ENCODE measurements at places on chromosomes 4 and X.

- DNase-seq: no peak
These were observed 3.4 kb downstream of the ENOPH1 start for GRCh38 chr4:82433791-82434190.

- no peak for DNase-seq
These were observed 286.0 kb upstream of the RASGEF1B start for GRCh38 chr4:81757691-81758090.

DNA sequence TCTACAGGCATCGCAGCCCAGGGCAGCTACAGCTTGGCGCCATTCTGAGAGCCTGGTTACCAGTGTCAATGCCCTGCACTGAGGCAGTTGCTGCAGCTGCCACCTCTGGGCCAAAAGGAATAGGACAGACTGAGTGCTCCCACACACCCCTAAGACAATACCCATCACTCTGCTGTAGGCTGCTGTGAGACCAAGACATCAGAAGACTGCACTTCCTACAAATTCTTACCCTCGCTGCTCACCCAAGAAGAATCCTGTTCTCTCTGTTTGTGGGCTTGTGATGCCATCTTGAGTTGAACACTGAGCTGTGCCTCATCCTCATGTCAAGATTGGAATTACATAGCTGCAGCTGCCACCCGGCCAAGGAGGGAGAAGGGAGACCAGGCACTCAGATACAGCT is 1847.0 kb upstream of the PCDH10 start:
- DNase-seq: no peak

GRCh38 chr4:94571298-94571697 is 119.6 kb downstream of the PDLIM5 start:
- DNase-seq: no peak

- no peak for DNase-seq
These were observed 367.8 kb upstream of the SLC7A11 start for GRCh38 chr4:138609943-138610350.

- no peak for DNase-seq
These were observed 219.7 kb upstream of the MBNL3 start for GRCh38 chrX:132708529-132708928.

DNA sequence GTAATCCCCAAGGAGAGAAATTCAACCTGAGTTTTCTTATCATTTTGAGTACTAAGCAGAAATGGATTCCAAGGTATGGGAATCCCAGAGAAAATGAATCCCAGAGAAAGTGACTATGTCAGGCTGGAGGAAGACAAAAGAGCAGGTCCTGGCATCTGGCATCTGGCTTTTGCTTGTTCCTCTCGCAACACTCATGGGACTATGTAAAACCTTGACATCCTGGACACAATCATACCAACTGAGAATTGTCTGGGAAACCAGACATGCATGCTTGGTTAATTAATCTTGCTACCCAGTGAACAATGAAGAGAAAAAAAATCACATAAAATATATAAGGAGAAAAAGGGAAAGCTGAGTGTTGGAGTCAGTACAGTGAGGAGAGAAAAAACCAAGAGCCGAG is 12.9 kb downstream of the DCAF8L1 start:
- no peak for DNase-seq

DNA sequence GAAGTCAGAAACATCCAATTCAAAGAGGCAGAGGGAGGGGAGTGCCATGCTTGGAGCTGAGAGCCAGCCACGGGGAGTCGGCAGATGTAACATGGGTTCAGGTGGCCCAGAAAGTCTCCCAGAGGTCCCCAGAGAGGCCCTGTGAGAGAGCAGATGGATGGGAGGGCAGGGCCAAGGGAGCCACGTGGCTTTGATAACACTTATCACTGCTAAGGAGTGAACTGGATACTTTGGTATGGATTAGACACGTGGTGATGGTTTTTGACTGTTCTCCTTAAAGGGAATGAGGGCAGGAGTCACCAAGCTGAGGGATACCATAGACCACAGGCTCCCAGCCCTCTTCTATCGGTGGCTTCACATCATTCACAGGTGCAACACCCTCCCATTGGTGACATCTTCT is 13.7 kb downstream of the CCKAR start:
- no peak for DNase-seq

DNA sequence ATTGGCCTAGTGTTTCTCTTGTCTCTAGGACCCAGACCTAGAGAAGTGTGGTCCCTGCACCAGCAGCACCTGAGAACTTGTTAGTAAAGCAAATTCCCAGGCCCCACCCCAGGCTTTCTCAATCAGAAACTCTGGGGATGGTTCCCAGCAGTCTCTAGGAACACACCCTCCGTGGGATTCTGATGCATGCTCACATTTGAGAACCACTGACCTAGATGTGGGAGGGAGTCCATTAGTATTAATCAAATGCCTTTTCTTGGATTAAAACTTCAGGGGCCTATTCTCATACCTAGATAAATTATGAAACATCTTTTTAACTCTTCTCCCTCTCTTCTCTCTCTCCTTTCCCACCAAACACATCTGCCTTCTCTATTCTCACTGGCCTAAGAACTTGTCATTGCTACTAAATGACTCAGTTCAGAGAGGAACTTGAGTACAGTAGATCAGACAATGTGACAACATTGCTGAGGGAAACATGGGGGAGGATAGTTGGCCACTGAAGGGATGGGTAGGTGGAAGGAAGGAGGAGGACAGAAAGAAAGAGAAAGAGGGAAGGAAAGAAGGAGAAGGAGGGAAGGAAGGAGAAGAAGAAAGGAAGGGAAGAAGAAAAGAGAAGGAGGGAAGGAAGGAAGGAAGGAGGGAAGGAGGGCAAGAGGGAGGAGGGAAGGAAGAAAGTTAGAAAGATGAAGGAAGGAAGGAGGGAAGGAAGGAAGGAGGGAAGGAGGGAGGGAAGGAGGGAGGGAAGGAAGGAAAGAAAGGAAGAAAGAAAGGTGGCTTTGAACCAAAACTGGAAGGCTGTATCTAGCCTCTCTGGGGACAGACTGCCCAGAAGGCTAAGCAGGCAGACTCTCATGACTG is 132.7 kb upstream of the MAP3K15 start:
- DNase-seq: no peak

- DNase-seq: no peak
These were observed 28.5 kb upstream of the LIMCH1 start for GRCh38 chr4:41509451-41509866.

DNA sequence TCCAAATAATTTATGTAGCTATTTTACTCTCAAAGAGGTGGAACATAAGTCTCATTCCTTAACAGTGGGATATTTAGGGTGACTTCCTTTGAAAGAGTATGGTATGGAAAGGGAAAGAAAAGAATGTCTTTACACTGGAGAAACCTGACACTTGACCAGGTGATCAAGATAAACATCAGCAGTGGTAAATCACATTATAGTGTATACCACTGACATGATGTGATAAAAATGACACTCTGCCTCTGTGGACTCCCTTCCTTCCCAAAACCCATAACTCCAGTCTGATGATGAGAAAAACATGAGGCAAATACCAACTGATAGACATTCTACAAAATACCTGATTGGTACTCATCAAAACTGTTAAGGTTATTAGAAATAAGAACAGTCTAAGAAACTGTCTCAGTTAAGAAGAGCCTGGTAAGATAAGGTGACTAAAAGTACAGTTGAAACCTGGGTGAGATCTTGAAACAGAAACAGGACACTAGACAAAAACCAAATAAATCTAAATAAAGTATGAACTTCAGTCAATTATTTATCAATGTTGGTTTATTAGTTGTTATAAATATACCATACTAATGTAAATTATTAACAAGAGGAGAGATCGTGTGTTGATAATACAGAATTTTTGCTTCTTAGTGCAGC is 144.2 kb upstream of the PCDH18 start:
- DNase-seq: no peak

- DNase-seq: no peak
These were observed 102.8 kb downstream of the CBR4 start for GRCh38 chr4:168907119-168907698.

GRCh38 chrX:48713847-48714246 is 17.3 kb downstream of the SUV39H1 start:
- no peak for DNase-seq

- DNase-seq: no peak
These were observed 554.8 kb upstream of the TENM3 start for GRCh38 chr4:181688432-181688831.

GRCh38 chr4:61375301-61375700 is 175.2 kb downstream of the ADGRL3 start:
- DNase-seq: no peak

DNA sequence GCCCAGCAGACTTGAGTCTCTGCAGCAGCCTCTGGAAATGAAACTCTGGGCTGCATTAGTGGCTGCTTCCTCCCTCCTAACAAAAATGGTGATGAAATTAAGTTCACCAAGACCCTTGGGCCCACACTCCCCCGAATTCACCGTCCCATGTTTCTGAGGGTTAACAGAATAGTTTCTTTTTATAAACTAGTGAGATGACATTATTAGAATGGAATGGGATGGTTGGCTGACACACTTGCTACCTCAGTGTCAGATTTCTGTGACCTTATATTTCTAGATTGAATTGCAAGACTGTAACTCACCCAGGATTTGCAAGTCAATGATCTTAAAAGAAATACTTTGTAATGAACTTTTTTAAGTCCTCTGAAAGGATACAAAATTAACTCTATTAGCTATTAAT is 127.1 kb downstream of the SHROOM3 start:
- no peak for DNase-seq

DNA sequence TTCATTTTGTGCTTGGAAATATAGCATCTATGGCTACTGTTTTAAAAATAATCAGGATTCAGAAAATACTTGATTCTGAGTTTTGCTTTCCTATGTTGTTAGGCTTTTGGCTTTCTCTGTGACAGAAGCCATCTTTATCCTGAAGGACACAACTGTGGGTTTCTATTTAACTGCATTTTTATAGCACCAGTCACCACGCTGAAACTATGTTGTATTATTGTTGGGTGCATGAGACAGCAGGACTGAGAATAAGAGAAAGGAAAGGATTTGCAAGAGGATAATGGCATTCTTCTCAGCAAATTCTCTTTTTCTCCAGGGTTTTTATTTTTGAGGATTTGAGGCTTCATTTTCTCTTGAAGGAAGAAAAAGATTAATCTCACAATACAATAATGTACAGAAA is 10.1 kb upstream of the NEUROG2 start:
- DNase-seq: no peak

DNA sequence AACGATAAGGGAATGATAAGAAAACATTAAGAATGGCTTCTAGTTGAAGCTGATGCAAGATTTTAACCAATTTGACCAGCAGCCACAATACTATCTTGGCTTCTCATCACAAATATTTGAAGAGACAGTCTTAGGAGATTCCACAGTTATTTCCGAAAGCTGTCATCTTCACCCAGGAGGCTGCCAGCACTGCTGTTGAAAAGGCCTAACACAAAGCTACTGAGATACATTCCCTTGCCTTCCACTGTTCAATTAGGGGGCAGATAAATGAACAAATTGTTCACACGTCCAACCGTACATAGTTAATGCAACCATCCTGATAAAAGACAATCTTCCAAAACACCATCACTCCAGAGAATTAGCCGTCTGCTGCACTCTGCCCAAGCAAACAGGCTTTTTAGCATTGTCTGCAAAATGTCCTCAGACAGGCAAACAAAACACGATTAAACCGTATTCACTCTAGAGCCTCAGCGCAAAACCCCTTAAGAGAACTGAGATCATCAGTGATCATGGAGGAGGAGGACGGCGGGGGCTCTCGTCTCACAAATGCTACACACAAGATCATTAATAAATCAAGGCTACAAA is 189.8 kb upstream of the PSAPL1 start:
- DNase-seq: no peak

GRCh38 chr4:151014521-151015458 is at the start of gene LRBA:
LRBA (minus strand) TSS chr4:151015284; CDS start chr4:151014642, 642 bp downstream.
- DNase-seq: peak; percentile 73

- no peak for DNase-seq
These were observed 19.1 kb downstream of the SPANXN2 start for GRCh38 chrX:143701460-143701859.

Measured in stimulated activated CD4-positive, alpha-beta T cell treated with anti-CD3 and anti-CD28 coated beads, Interleukin-1b, Interleukin-23, amount 100 ng/mL, for 24 hours (primary cell).